EL (cell line): ENCODE measurements at places on chromosomes 7 and 10.

- no peak for DNase-seq
Observed at GRCh38 chr10:76548716-76549115, 1088.9 kb downstream of the KCNMA1 start.

- peak; percentile 31 for DNase-seq
Observed at GRCh38 chr10:43573250-43574000, 991 bp downstream of the ZNF239 start.

GRCh38 chr10:2145926-2146478, 408.7 kb upstream of the ADARB2 start:
- no peak for DNase-seq

DNA sequence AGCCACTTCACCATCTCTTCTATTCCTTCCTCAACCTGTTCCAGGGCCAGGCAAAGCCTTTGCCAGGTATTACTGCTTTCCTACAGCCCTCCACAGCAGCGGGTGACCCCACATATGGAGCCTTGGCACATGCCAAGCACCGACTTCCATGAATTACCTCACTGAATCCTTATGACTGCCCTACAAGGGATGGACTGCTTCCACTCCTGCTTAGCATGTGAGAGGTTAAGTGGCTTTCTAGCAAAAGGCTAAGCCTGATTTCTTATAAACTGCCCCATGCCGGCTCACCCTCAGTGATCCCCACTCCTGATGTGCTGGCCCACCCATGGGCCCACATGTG, 44.0 kb upstream of the PDLIM1 start:
- no peak for DNase-seq

- peak; percentile 23 for DNase-seq
Observed at GRCh38 chr7:84482476-84482875, 287.9 kb upstream of the SEMA3A start.

- DNase-seq = peak; percentile 11
Observed at GRCh38 chr10:132229096-132229495, 42.3 kb downstream of the DPYSL4 start.

DNA sequence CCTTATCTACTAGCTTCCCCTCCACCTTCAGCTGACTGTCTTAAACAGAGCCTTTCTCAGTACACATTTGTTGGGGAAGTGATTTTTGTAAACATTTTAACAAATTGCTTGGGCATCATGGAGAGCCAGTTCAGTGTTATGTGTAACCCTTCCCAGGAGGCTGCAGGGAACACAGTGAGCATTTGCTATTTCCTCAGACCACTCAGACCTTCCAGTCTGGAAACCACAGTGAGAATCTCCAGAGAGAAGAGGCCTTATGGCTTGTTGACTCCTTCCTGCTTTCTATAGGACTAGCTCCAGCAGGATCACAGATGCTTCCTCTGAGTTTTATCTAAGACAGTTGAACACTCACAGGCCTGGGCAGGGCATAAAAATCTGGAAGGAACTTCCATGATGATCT, 409.8 kb upstream of the NPVF start:
- no peak for DNase-seq

DNA sequence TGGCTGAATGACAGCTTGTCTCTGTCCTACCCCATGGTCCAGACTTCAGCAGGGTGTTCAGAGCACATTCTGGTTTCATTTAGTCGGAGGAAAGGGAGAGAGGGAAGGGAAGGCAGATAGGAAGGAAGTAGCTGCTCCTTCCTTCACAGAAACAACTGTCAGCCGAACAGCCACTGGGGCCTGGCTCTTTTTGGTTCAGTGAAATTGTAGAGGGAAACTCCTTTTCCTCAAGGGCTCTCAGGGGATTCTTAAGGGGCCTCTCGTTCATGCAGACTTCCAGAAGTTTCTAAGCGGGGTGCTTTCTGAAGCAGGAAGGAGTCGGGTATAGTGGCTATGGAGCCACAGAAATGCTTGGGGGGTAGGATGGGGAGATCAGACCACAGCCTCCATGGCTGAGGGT, 56.4 kb downstream of the TLL2 start:
- DNase-seq = no peak

DNA sequence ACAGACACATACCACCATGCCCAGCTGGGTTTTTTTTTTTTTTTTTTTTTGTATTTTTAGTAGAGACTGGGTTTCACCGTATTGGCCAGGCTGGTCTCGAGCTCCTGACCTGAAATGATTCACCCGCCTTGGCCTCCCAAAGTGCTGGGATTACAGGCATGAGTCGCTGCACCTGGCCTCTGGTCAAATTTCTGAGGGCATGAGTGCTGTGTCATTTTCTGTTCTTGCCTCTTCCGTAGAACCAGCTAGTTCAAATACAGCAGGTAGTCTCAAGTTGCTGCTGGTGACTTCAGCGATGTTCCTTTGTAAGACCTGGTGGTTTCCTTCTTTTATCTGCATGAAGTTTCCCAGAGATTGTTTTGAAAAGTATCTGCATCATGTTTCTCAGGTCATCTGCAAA, 134.8 kb upstream of the SHH start:
- no peak for DNase-seq

DNA sequence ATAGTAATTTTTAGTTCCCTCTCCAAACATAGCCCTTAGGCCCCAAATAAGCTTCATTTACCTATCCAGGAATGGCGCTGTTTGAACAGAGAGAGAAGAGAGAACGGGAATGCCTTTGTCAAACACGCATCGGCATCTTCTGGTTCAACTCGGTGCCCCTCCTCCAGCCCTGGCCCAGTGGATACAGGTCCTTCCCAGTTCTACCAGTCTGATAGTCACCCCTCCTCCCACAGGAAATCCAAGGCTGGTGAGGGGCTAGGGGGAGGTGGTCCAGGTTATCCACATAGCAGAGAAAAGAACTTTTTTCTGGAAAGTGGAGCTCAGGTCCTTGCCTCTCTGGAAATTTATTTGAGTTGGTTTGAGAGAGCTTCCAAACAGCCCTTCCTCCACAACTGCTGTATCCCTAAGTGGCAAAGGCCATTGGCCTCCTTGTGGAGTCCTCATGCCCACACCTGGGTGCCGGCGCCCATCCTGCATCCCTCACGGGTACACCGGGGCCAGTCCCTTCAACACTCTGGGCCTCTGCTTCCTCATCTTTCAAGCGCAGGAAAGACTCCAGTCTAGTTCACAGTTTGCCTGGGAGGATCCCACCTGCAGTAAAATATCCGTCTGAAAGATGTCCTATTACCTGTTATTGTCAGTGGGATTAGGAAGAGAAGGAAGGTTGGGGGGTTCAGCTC, 287.4 kb downstream of the CELF2 start:
- DNase-seq = no peak

GRCh38 chr7:150755473-150756099, 18.4 kb downstream of the GIMAP5 start:
- DNase-seq = no peak

- no peak for DNase-seq
Observed at GRCh38 chr10:2625094-2625493, 442.3 kb upstream of the PFKP start.

DNA sequence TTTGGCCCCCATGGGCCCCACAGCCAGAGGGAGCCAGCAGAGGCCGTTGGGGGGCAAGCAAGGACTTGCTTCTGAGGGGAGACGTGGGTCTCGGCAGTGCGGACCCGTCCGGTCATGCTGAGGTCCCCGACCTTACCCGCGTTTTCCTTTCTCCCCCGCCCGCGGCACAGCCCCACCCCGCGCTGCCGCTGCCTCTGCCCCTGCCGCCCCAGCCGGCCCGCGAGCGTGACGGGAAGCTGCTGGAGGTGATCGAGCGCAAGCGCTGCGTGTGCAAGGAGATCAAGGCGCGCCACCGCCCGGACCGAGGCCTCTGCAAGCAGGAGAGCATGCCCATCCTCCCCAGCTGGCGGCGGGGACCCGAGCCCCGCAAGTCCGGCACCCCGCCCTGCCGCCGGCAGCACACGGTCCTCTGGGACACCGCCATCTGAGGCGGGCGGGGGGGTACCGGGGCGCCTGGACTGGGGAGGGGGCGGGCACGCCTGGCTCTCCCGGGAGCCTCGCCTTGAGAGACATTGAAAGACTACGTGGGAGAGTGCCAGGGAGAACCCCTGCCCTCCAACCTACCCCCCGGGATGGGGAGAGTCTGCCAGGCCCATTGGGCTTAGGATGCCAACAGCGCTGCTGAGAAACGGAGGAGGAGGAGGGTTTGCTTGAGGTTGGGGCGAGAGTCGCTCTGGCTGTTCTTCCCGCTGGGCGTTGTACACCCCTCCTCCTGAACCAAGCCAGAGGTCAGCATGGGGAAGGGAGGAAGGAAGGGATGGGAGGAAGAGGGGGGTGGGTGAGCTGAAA, 9.9 kb downstream of the NYAP1 start:
- DNase-seq = no peak

GRCh38 chr10:26528048-26528447, 89.9 kb downstream of the APBB1IP start:
- no peak for DNase-seq

GRCh38 chr7:116518961-116519360, 5.9 kb upstream of the CAV1 start:
- no peak for DNase-seq

GRCh38 chr7:93188870-93189634, 37.2 kb downstream of the HEPACAM2 start:
- no peak for DNase-seq

- DNase-seq = no peak
Observed at GRCh38 chr7:29309041-29309854, 114.7 kb downstream of the CHN2 start.

DNA sequence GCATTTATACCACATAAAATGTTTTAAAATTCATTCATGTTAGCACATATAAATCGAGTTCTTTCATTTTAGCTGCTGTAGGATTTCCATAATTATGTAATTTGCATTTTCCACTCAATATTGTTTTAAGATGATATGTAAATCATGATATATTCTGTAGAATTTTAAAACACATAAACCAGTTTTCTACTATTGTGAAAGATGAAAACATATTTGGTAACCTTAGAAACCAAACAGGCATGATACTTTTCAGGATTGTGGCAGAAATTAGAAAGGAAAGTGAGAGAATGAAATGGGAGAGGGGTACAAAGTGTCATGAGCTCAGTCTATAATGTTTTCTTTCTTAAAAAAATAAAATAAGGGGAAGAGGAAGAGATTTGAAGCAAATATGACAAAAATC, 269.3 kb downstream of the PPP1R3A start:
- no peak for DNase-seq

DNA sequence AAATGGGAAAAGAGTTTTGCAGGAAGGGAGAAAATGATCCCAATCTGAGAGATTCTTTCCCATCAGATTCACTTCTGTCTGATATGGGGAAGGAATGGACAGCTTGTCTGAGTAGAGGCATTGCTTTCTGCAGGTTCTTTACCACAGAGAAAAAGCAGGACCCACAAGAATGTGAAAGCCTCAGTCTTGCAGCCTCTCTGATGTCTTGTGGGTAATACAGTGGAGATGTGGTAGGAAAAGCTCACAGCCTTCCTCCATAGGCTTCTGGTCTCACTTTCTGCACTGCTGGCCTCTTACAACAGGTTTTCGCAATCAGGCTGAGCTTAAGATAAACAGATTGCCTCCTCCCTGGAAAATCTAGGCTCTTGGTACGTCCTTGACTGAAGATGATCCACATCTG, 551 bp downstream of the IFIT1 start:
- DNase-seq = peak; percentile 52

DNA sequence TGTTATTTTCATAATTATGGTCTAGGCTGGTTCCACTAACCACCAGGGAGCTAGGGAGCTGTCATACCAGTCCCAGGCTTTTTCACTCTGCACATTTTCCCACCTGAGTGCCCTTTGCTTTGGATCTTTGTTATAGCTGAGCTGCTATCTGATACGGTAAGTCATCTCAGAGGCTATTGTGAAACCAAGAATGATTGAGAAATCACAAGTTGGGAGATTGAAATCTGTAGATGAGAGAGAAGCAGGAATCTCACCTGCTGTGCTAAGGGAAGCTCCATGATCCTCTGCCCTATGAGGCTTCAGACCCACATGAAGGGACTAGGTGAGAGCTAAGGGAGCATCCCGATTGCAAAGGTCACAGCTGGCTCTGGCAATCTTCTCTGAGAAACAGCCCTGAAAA, 307.8 kb downstream of the REEP3 start:
- DNase-seq = no peak

- DNase-seq = no peak
Observed at GRCh38 chr7:79547132-79547531, 93.7 kb upstream of the MAGI2 start.

DNA sequence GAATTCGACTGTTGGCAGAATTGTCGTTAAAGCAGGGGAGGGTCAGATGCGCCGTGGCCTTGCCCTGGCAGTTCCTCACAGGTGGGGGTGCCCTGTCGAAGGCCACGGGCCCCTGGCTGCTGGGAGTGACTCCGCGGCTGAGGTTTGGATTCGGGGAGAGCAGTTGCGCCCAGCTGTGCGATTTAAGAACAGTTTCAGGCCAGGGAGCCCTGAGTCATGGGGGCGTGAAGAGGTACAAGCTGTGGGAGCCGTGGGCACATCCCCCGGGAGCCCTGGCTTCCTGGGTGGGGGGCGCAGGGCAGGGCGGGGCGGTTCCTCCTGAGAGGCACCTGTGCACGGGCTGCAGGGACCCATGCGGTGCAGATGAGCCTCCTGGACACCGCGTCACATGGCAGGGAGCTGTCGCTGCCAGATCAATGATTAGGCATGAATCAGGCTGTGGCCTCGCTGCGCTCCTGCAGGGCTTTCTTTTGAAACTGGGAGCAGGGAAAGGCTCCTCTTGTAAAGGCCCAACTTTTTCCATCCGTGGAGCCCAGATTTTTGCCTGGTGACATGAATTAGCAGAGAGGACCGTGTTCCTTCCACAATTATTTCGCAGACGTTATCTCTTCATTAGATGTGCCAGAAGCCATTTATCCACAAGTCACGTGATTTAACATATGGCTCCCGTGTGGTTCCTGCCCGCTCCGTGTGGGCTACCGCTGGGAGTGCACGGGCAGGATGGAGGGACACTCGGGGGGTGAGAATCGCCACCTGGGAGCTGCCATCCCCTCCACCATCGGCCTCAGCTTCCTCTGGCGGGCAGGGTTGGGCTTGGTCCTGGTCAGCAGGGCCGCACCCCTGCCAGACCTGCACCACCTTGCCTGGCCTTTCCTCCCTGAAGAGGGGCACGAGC, 918 bp downstream of the PWWP2B start:
- DNase-seq = peak; percentile 59

DNA sequence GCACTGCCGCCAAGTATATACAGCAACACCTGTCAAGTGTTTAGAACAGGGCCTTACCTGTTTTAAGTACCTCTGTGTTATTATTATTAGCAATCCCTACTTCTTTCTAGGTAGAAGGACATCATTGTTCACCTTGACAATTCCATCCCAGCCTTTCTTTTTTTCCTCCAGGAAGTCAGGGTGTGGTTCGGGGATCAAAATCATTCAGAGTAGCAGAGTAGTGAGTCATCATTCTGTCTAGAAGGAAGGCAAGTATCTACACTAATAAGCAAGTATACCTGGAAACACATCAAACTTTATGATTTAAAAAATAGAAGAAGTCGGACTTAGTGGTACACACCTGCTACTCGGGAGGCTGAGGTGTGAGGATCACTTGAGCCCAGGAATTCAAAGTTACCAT, 25.5 kb upstream of the CAPZA2 start:
- DNase-seq = no peak

- no peak for DNase-seq
Observed at GRCh38 chr7:157961731-157962457, 625.1 kb downstream of the DNAJB6 start.
